ENCODE measurements at places on chromosomes 12 and 14.

DNA sequence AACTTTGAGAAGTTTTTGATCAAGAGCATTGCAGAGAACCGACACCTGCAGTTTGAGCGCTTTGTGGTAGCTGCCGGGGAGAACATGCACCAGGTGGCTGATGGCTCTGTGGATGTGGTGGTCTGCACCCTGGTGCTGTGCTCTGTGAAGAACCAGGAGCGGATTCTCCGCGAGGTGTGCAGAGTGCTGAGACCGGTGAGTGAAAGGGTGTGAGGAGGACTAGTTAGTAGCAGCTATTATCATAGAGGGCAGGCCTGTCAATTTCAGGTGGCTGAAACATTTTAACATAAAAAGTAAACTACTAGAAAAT, 27.0 kb upstream of the HIGD1C start:
- DNase-seq = no peak

GRCh38 chr14:72270749-72271148, 338.5 kb downstream of the RGS6 start:
- no peak for DNase-seq

- DNase-seq = no peak
Observed at GRCh38 chr12:94127239-94128131, 20.9 kb upstream of the PLXNC1 start.

GRCh38 chr12:91773749-91774429, 371.8 kb downstream of the BTG1 start:
- DNase-seq = no peak

GRCh38 chr12:107558816-107559382, 126.7 kb upstream of the PWP1 start:
- no peak for DNase-seq

DNA sequence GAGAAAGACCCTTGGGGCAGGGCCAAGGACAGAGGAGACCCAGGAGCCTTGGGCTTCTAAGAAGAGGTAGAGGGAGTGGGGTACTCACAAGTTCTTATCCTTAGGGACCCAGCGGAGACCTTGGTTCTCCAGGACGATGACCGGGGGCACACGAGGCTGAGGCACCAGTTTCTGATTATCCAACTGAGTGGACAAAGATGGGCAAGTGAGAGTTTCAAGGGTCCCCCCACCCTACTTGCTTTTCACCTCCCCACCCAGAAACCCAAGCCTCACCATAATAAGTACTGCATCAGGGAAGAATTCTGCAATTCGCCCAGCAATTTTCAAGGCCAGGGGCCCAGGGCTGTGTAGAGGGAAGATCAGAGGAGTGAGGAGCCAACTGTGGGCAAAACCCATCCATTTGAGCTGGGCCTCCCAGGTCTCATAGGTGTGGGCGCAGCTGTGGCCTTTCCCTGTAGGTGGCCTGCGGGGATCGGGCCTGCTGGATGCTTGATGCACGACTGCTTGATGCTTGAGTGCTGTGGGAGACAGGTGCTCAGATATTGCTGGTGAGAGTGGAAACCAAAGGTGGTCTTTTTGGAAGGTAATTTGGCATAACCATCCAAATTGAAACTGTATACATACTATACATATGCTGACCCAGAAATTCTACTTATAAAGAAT, 2.0 kb downstream of the EMC9 start:
- DNase-seq = no peak

DNA sequence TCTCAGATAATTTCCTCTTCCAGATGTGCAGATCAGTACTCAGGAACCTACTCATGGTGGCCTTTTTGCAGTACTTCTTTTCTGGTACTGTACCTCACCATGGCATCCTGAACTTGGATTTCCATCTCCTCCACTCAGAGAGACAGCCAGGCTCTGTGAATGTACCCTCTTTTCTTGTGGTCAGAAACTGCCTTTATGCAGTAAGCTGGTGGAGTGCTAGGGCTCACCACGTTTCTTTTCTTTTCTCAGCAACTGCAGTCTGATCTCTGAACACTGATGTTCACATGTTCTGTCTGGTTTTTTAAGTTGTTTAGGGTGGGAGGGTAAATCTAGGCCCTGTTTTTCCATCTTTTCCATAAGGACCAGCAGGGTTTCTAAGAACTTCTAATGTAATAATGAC, 99.8 kb upstream of the NRXN3 start:
- DNase-seq = no peak

GRCh38 chr12:91183551-91183950, 934 bp upstream of the DCN start:
- no peak for DNase-seq

- no peak for DNase-seq
Observed at GRCh38 chr12:122238861-122239260, 13.0 kb upstream of the DIABLO start.

DNA sequence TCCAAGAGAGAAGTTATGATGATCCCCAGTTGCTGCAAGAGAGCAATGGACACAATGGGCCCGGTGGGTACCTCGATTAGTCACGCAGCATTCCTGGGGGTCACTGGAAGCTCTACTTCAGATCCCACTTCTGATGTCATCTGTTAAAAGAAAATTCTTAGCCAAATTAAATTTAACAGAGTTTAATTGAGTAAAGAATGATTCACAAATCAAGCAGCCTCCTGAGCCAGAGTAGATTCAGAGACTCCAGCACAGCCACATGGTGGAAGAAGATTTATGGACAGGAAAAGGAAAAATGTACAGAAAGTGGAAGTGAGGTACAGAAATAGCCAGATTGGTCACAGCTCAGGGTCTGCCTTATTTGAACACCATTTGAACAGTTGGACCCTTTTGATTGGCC, 107.5 kb downstream of the SPTSSA start:
- peak; percentile 35 for DNase-seq

GRCh38 chr12:105281694-105282049, 45.7 kb upstream of the APPL2 start:
- DNase-seq = no peak

GRCh38 chr12:94812345-94812744, 162.0 kb upstream of the TMCC3 start:
- DNase-seq = no peak

- peak; percentile 33 for DNase-seq
Observed at GRCh38 chr12:82730953-82731459, 44.3 kb downstream of the TMTC2 start.

DNA sequence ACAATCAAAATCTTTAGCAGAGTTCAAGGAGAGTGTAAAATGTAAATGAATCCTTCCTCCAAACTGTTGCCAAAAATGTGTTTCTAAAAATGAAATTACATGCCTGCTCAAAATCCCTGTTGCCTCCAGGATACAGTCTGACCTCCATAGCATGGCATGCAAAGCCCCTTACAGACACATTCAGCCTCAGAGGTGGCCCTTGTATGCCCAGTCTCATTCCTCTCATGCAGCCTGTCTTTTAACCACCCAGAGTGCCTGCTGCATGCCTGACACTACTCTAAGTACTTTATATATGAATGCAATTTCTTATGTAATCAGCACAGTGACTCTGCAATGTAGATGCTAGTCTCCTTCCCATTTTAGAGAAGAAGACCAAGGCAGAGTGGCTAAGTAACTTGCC, 24.4 kb upstream of the PTPRQ start:
- DNase-seq = peak; percentile 76

GRCh38 chr14:22837114-22837749, 847 bp downstream of the MMP14 start:
- DNase-seq = peak; percentile 56

DNA sequence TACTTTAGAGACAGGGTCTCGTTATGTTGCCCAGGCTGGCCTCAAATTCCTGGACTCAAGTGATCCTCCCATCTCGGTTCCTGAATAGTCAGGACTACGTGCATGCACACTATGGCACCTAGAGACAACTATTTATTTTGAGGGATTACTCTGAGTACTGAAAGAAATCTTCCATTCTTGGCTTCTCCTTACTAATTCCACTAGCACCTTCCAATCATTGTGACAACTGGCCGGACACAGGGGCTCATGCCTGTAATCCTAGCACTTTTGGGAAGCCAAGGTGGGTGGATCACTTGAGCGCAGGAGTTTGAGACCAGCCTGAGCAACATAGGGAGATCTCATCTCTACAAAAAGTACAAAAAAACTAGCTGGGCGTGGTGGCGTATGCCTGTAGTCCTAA, 42.1 kb upstream of the MTERF2 start:
- DNase-seq = no peak

DNA sequence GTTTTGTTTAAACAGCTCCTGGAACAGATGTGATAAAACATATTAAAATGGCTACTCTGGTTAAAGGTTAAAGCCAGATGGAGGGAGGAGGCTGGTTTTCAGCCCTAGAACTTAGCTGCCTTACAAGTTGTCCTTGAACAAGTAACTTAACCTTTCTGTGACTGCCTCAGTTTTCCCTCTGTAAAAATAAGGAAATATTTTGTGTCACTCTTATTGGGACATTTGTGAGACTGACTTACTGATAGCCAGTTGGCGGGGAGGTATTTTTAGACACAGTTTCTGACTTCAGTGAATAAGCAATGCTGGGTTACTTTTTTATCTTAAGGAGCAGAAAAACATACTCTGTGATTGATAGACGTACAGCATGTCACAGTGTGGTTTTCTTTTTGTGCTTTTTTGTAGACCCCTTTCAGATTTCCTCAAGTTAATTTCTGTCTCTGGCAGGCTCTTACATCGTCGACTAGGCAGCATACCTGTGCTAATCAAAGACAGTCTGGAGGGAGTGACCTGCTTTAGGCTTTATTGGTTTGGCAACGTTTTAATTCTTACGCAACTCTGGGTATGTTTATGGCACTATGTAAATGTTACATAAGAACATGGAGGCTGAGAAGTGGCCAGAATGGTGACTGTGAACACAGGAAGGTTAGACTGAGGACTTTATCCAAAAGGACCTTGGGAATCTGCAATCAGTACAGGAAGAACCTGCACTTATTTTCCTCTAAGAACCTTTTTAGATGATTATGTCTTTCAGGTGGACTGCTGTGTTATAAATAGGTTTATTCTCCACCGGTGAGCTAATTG, 3.3 kb downstream of the ACVR1B start:
- DNase-seq = peak; percentile 37

- DNase-seq = peak; percentile 73
Observed at GRCh38 chr12:107607464-107608392, 77.9 kb upstream of the PWP1 start.

GRCh38 chr12:102816816-102817434, 100.1 kb downstream of the PAH start:
- peak; percentile 29 for DNase-seq

GRCh38 chr12:59593761-59594160, 2.1 kb upstream of the SLC16A7 start:
- peak; percentile 67 for DNase-seq

GRCh38 chr12:30106204-30106965, 322.6 kb upstream of the TMTC1 start:
- DNase-seq = no peak

DNA sequence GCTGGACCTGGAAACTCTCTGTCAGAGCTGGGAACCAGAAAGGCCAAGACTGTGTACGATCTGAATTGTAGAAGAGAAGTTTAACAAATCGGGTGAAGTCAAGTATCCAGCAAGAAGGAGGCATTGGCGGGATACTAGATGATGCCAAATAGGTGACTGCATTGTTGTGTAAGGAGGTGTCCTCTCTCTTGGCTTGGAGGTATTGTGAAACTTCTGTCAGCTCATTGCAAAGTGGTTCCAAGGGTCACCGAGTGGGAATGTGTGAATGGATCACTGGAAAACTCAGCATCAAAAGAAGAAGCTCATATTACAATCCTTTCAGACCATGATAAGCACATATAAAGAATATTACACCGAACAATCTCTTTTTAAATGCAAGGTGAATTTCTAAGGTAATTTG, 11.7 kb downstream of the NAV3 start:
- no peak for DNase-seq

GRCh38 chr14:102408724-102409123, 46.0 kb downstream of the TECPR2 start:
- no peak for DNase-seq

DNA sequence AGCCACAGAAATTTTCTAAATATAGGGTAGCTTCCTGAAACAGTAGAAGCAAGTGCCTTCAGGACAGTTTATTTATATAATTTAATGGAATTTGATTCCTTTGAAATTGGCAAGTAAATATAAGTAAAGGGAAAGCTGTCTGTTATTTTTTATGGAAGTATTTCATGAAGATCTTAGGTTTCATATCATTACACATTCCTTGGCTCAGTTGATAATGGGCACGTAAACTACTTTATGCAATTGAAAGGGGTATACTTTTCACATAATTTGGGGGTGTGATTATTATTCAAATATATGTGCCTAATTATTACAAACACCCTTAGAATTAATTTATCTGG, 71.1 kb upstream of the RAP1B start:
- DNase-seq = no peak

- DNase-seq = no peak
Observed at GRCh38 chr14:101891471-101891870, 72.9 kb upstream of the DYNC1H1 start.

- no peak for DNase-seq
Observed at GRCh38 chr14:66716227-66716626, 208.3 kb downstream of the GPHN start.

DNA sequence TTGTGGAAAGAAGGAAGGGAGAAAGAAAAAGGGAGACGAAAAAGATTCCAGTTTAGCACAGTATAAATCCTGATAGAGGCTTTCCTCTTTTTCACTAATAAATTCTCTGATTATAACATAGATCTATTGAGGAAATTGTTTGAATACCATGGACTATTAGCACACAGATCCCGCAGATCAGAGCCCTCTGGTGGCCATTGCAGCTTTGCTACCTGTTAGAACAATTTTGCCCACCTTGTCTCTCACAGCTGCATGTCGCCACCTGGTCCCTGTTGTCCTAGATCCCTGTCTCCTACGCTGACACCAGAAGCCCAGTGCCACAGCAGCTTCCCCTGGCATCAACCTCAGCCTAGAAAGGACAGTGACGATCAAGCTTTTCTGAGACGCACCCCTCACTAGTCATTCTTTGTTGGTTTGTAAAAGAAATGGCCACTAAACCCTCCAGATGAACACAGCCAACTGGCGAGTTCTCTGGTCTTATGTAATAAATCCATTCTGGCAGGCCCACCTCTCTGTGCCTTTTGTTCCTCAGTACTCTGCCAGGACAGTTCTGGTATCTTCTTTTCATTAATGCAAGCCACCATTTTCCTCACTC, 9.9 kb downstream of the GPHB5 start:
- DNase-seq = peak; percentile 8

DNA sequence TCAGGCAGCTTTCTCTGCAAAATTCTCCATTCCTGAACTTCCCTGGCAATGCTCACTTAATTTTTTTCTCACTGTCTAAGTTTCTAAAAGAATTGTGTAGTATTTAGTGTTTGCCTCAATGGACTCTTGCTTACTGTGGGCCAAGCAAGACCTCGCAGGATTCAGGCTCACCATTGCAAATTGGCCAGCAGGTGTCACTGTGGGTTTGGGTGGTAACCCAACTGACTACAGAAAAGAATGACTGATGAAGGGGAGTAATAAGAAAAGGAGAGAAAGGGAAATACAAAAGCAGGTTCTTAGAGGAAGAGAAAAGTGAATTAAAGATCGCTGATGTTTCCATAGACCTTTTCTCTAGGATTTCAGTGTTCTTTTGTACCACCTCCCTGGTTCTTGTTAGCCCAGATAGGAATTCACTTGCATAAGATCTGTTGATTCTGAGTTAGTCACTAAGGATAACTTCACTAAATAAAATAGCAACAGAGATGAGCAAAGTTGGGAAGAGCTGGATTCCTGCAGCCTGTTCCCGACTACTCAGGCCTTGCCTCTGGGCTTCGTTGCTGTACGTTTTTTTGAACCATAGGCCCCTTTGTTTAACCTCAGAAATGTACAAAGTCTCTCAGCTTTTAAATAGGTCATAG, 386.5 kb upstream of the DDHD1 start:
- DNase-seq = peak; percentile 75
